ENCODE measurements at places on chromosomes 4 and X. TPM values are rescaled to one million over a fixed set of nuclear protein-coding genes. Genes with fewer than 3 reads are reported as not detected.

Gene LRP2BP
- total RNA-seq = 0.81 TPM

Gene HSFX4
- total RNA-seq = not detected

Gene SERTM2
- not detected for total RNA-seq

Gene FDCSP
- total RNA-seq = not detected

Gene GLRA3
- not detected for total RNA-seq

Gene MAGEA10
- not detected for total RNA-seq

Gene MAGEC1
- total RNA-seq = not detected

DNA sequence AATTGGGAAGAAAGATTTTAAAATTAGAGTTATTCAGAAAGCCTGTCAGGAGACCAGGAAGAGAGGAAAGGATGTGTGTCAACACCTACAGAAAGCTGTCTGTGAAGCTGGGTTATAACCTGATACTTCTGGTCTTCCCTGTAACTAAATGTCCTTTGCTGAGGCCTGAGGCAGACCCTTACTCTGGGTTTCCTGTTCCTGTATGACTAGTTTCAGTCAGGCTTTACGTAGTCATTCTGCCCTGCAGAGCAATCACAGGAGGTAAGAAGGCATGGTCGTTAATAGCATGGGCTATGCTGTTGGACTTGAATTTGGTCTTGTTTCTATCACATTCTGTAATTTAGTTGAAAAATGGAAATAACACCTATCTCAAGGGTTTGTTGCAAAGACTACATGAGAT lies 110.5 kb upstream of the IGFBP7 start:
- no peak overlapping the region for H3K4me3 ChIP-seq
- no peaks in the 10 kb centered on the region for H3K36me3 ChIP-seq
- no peaks in the 10 kb centered on the region for H3K4me1 ChIP-seq
- H3K27me3 ChIP-seq = no peaks in the 10 kb centered on the region

DNA sequence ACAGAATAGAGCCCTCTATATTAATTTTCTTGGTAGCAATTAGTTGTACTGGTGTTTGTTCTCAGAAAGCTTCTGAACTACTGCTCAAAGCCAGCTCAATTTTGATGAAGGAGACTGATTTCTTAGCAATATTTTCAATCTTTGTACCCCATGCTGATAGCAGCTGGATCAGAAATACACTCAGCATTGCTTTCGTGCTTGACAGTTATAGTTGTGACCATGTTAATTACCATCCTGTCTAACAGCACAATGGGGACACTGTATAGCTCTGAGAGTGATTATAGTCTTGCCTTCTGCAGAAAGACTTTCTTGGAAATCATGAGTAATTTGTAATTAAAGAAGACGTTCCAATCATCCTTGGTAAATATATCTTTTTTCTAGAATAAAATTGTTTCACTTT lies 79.7 kb upstream of the GNPDA2 start:
- H3K27ac ChIP-seq = no peak overlapping the region
- no peaks in the 10 kb centered on the region for H3K27me3 ChIP-seq
- ATAC-seq = no peak
- no peaks in the 10 kb centered on the region for H3K36me3 ChIP-seq

DNA sequence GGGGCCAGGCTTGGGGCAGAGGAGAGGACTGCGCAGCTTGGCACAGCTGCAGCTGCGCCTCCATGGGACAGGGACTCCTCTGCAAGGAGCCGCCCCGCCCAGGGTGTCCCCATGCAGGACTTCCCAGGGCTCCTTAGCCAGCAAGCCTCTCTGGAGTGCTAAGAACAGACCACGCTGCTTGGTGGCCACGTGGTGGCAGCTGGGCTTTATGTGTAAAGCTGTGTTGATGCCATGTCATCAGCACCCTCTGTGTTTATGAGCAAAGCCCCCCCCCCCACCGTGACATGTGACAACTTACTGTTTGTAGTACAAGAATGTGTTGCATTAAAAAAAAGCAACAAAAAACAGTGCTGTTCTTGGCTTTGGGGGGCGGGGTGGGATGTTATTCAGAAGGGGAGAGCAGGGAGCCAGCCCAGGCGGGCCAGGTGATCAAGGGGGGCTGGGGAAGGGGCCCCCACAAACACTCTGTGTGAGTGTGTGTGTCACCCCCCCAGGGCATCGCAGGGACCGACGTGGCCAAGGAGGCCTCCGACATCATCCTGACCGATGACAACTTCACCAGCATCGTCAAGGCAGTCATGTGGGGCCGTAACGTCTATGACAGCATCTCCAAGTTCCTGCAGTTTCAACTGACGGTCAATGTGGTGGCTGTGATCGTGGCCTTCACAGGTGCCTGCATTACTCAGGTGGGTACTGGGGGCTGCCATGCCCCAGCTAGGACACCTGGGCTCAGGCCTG lies 40.3 kb downstream of the ATP2B3 start:
- no peak for ATAC-seq
- no peaks in the 10 kb centered on the region for H3K27me3 ChIP-seq
- H3K4me3 ChIP-seq = no peak overlapping the region
- H3K4me1 ChIP-seq = peaks cover 7% of the 10 kb centered on the region
- H3K36me3 ChIP-seq = no peaks in the 10 kb centered on the region
- no peak overlapping the region for H3K27ac ChIP-seq

- peak overlapping the region; percentile 55 for H3K4me3 ChIP-seq
- no peaks in the 10 kb centered on the region for H3K27me3 ChIP-seq
Observed at GRCh38 chr4:119025916-119026661, 109.5 kb upstream of the MYOZ2 start.

DNA sequence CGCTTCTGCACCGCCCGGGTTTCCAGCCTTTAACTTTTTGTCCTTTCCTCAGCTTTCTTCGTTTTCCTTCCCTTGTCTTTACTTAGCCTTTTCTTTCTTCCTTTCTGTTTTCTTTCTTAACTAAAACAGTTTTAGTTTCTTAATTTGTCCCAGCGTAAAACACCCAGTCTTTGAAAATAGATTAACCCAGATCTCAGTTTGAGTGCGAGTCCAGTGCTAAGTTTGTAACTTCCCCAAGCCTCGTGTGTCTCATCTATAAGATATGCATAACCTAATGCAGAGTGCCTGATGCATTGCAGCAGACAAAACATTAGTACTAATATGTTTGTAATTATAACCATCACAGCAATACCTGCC lies 460 bp upstream of the GEMIN8 start:
- peak overlapping the region; percentile 88 for H3K27ac ChIP-seq
- H3K36me3 ChIP-seq = no peaks in the 10 kb centered on the region
- peak overlapping the region; percentile 64 for H3K4me3 ChIP-seq
- no peaks in the 10 kb centered on the region for H3K27me3 ChIP-seq
- ATAC-seq = no peak
- peaks cover 35% of the 10 kb centered on the region for H3K4me1 ChIP-seq

DNA sequence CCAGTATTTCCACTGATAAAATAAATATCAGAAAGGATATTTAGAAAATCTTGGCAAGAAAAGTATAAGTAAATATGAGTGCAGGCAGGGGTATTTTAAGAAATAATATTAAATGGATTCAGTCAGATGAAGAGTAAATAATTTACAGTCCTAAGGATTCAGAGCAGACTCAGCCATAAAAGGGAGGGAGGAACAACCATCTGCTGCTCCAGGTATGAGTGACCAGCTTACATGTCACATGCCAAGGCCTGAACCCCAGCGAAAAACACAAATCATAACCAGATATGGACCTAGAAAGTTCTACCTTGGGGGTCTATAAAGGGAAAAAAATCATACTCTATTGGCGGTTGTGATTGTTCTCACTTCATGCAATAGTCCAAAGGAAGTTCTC lies 166.8 kb downstream of the COL4A6 start:
- H3K36me3 ChIP-seq = no peaks in the 10 kb centered on the region
- no peaks in the 10 kb centered on the region for H3K27me3 ChIP-seq
- H3K4me1 ChIP-seq = peaks cover 21% of the 10 kb centered on the region
- peak overlapping the region; percentile 71 for H3K27ac ChIP-seq
- no peak for ATAC-seq
- no peak overlapping the region for H3K4me3 ChIP-seq

GRCh38 chrX:53642337-53642736 lies 44.2 kb downstream of the HUWE1 start:
- H3K27me3 ChIP-seq = no peaks in the 10 kb centered on the region
- H3K4me3 ChIP-seq = no peak overlapping the region
- no peak overlapping the region for H3K27ac ChIP-seq
- no peak for ATAC-seq

GRCh38 chrX:152912106-152912505 lies 14.2 kb downstream of the ZNF185 start:
- H3K36me3 ChIP-seq = no peaks in the 10 kb centered on the region
- no peak overlapping the region for H3K4me3 ChIP-seq
- no peak overlapping the region for H3K27ac ChIP-seq
- H3K27me3 ChIP-seq = no peaks in the 10 kb centered on the region
- H3K4me1 ChIP-seq = no peaks in the 10 kb centered on the region

DNA sequence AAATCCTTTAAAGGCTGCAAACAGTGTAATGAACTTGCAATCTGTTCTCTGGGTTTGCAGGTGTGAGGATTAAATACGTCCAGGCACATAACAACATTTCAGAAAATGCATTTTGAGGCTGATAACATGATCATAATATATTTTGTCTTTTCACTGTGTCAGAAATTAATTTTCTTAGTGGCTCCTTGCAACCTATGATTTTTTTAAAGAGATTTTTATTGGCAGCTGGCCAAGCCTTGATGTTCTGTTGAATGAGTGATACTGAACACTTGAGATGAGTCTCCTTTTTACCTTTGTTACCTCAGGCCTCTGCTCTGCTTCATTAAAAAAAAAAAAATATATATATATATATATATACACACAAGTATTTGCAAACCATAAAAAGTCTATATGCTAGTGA lies 68.2 kb upstream of the TENM3 start:
- no peak overlapping the region for H3K27ac ChIP-seq
- H3K4me1 ChIP-seq = no peaks in the 10 kb centered on the region
- no peaks in the 10 kb centered on the region for H3K27me3 ChIP-seq
- no peak overlapping the region for H3K4me3 ChIP-seq
- ATAC-seq = no peak
- no peaks in the 10 kb centered on the region for H3K36me3 ChIP-seq

DNA sequence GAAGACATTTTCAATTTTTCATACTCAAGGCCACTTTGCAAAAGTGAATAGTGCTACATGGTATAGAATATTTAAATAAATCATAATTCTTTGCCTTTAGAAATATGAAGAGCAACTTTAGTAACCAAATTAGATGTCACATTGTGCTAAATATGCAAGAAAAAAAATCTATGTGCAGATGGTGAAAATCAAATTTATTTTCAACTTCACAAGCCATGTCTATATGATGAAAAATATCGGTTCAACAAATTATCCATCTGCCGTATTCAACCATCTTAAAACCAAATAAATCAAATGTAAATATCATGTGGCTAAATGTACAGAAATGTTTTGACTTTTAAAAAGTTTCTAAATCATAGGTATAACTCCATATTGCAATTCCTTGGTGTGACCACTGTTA lies 398.2 kb downstream of the PABPC4L start:
- no peak overlapping the region for H3K27ac ChIP-seq
- H3K4me1 ChIP-seq = no peaks in the 10 kb centered on the region
- no peak overlapping the region for H3K4me3 ChIP-seq
- H3K27me3 ChIP-seq = no peaks in the 10 kb centered on the region

DNA sequence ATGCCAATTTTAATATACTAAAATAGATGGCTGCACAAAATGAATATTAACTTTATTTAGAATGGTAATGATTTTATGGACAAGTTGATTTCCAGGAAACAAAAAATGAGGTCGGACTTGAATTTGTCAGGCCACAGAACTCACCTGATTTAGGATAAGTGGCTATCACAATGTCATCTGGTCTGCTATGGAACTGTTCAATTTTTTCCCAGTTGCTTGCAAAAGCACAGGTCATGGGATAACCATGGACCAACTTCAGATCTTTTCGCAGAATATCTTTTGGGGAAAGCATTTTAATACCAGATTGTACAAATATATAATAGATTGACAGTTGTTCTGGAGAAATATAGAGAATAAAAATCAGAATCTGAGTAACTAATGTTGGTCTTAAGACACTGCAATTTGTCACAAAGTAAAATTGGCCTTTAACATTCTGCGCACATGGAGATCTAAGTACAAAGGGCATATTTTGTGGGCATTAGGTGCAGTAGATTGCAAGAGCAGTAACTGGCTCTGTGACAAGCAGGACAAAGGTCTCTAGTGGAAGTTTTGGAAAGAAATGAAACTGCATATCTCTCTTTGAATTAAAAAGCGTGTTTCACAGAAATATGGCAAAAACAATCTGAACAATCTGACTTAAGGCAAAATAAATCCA lies 5.4 kb downstream of the SULT1B1 start:
- H3K4me1 ChIP-seq = no peaks in the 10 kb centered on the region
- no peak overlapping the region for H3K27ac ChIP-seq
- no peaks in the 10 kb centered on the region for H3K36me3 ChIP-seq
- no peaks in the 10 kb centered on the region for H3K27me3 ChIP-seq

- H3K4me3 ChIP-seq = no peak overlapping the region
- no peak overlapping the region for H3K27ac ChIP-seq
- no peaks in the 10 kb centered on the region for H3K36me3 ChIP-seq
- no peak for ATAC-seq
Observed at GRCh38 chr4:131613824-131614216, 1535.3 kb upstream of the PCDH10 start.

- ATAC-seq = peak; percentile 53
- H3K4me3 ChIP-seq = no peak overlapping the region
- no peaks in the 10 kb centered on the region for H3K4me1 ChIP-seq
- no peaks in the 10 kb centered on the region for H3K36me3 ChIP-seq
- H3K27me3 ChIP-seq = peaks cover 70% of the 10 kb centered on the region
- no peak overlapping the region for H3K27ac ChIP-seq
Observed at GRCh38 chr4:53943345-53944085, 120.9 kb downstream of the CHIC2 start.

DNA sequence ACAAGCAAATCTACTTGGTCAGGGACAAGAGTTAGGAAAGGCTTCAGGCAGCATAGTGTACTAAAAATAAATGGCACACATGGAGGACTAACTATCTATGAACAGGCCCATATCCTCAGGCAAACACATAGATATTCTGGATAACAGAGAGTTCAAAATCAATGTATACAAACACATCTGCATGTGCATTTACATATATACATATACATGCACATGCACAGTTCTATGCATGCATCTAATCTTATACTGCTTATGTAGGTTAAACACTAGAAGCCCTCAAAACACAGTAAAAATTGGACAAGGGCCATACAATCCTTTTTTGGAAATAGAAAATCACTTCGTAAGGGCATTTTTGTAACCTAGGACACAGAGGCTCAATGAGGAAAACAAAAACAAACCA lies 458.0 kb upstream of the CXorf51B start:
- no peak overlapping the region for H3K27ac ChIP-seq
- H3K36me3 ChIP-seq = no peaks in the 10 kb centered on the region
- no peaks in the 10 kb centered on the region for H3K4me1 ChIP-seq
- H3K27me3 ChIP-seq = no peaks in the 10 kb centered on the region
- ATAC-seq = no peak

GRCh38 chr4:113312529-113312928 lies 263.1 kb downstream of the ANK2 start:
- H3K4me1 ChIP-seq = peaks cover 10% of the 10 kb centered on the region
- no peak overlapping the region for H3K4me3 ChIP-seq
- no peaks in the 10 kb centered on the region for H3K27me3 ChIP-seq
- H3K36me3 ChIP-seq = peaks cover 16% of the 10 kb centered on the region
- ATAC-seq = no peak

- no peaks in the 10 kb centered on the region for H3K4me1 ChIP-seq
- H3K27me3 ChIP-seq = no peaks in the 10 kb centered on the region
- H3K27ac ChIP-seq = no peak overlapping the region
- no peak overlapping the region for H3K4me3 ChIP-seq
Observed at GRCh38 chrX:121579016-121579760, 531.8 kb downstream of the GLUD2 start.

GRCh38 chrX:6095469-6095868 lies 133.2 kb downstream of the NLGN4X start:
- H3K4me1 ChIP-seq = no peaks in the 10 kb centered on the region
- no peak for ATAC-seq
- no peak overlapping the region for H3K4me3 ChIP-seq
- no peak overlapping the region for H3K27ac ChIP-seq
- no peaks in the 10 kb centered on the region for H3K27me3 ChIP-seq
